Stimulated activated CD8-positive, alpha-beta memory T cell treated with anti-CD3 and anti-CD28 coated beads, Interleukin-7, amount 100 ng/mL, for 1 hour (primary cell): ENCODE measurements at places on chromosomes 13 and 19.

GRCh38 chr19:58361900-58362271 is 665 bp downstream of the ZNF497 start:
- no peak for DNase-seq

DNA sequence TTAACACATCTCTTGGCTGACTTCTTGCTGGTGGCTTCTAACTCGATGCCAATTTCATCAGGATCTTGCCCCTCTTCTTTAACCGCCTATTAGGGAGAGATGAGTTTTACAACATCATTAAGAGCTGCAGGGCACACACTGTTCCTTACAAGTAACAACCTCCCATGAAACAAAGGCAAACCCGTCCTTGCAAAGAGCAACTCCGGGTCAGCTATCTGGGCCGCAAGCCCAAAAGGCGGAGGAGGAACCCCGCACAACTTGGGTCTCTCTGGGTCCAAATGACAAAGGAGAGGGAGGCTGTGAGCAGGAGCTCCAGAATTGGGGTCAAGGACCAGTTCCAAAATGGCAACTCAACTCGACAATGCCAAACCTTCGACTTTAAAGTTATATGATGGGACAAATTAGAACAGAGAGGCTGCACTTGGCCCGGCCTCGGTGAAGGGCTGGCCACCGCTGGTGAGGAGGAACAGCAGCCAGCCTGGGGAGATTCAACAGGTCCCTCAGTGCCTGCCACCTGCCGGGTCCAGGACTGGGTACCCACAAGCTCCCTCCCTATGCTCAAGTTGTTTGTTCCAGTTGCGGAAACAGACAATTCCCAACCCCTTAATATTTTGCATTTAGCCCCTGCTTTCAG is 1.1 kb downstream of the SAFB2 start:
- no peak for DNase-seq

GRCh38 chr19:35404879-35405622 is 34.2 kb downstream of the GPR42 start:
- no peak for DNase-seq

GRCh38 chr19:18657590-18658365 is 20.9 kb downstream of the KLHL26 start:
- DNase-seq, result no peak

GRCh38 chr13:25887962-25888655 is 163.7 kb downstream of the SHISA2 start:
- DNase-seq, result no peak

- no peak for DNase-seq
Measured at GRCh38 chr13:23160638-23161480, 19.9 kb upstream of the SGCG start.

DNA sequence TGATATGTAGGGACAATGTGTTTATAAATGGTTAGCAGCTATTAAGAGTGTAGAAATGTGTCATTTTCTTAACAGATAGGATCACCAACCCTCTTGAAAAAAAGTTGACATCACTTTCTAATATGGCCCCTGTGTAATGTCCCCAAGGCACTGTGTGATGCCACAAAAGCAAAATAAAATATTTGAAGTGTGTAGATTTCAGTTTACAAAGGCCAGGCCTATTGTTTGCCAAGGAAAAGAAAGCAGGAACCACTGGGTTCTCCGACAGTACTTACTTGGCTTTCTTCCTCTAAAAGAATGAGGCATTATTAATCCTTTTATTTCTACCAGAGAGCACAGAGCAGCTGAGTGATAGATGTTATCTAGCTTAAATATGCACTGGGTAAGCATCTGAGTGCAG is 10.5 kb upstream of the GJA3 start:
- DNase-seq, result no peak

DNA sequence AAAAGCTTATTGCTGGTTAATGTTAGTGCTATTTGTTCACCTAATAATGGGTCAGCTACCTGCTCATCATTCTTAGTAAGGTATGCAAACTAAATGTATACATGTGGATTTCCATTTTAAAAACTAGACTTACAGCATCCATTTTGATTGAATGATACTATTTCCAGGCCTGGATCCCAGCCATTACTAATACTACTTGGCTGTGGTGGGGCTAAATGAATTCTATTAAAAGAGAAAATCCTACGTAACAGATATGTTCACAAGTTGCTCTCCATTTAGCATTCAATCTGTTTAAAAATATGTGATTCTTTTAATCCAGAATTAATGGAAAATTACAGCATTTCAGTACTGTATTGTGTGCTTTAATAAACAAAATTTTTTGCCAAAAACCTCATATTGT is 169.4 kb upstream of the MIR17HG start:
- no peak for DNase-seq

DNA sequence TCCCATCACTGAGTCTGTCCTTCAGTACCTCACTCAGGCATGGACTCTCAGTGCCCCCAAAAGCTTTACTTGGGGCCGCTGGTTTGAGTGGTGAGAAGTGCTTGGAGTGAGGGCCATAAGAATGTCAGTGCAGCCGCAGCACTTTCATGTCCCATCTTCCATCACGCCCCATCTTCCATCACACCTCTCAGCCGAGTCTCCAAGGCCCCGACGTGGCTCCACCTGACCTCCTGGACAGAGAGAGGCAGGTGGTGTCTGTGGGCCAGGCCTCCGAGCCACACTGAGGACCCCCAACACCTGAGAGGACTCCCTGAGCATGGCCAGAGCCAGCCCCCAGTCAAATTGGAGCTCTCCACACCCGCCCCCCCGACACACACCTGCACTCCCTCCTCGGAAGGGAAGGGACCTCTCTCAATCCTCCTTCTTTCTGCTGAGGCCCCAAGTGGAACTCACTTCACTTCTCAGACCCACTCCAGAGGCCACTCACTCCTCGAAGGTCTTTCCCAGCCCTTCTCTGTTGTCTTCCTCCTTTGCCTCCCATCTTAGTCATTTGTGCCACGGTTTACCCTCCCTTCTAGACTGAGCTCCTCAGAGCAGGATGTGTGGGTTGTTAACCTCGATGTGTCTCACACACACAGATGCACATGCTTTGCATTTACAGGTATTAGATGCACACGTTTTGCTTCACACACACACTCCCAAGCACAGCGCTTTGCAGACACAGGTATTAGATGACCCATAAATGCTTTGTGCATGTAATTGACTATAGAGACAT is 65.7 kb upstream of the ATP12A start:
- DNase-seq, result no peak

DNA sequence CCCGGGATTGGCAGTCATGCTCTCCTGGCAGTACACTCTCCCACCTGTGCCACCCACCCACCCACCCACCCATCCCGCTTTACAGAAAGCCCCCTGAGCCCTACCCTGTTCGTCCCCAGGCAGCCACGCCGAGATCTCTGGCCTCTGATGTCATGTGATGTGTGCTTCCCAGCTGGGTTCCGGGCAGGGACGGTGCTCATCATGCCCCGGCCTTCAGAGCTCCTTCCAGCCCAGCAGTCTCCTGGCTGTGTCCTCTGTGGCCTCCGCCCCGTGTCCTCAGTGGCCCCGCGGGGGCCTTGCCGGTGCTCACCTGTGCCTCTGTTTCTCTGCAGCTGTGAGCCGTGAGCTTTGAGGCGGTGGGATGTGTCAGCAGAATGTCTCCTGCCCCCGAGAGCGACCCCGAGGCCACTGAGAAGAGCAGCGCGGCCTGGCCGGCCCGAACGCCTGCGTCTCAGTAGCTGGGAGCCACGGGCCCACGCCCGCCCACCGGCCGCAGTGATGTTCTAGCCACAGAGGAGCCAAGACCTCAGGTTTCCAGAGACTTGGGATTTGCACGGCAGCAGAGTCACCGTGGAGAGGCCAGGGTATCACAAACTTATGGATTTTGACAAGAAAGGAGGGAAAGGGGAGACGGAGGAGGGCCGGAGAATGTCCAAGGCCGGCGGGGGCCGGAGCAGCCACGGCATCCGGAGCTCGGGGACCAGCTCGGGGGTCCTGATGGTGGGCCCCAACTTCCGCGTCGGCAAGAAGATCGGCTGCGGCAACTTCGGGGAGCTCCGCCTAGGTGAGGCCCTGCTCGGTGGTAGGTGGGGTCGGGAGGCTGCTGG is 28.4 kb downstream of the CSNK1G2 start:
- no peak for DNase-seq
